ENCODE measurements at places on chromosomes 2 and 18. TPM values are rescaled to one million over a fixed set of nuclear protein-coding genes. Genes with fewer than 3 reads are reported as not detected.

- no peak for DNase-seq
- H3K27me3 ChIP-seq = no peaks in the 10 kb centered on the region
- no peak overlapping the region for H3K27ac ChIP-seq
- H3K4me1 ChIP-seq = peaks cover 21% of the 10 kb centered on the region
- H3K4me3 ChIP-seq = no peak overlapping the region
- H3K36me3 ChIP-seq = no peaks in the 10 kb centered on the region
Measured at GRCh38 chr2:219517954-219518778, 3.9 kb downstream of the ASIC4 start.

DNA sequence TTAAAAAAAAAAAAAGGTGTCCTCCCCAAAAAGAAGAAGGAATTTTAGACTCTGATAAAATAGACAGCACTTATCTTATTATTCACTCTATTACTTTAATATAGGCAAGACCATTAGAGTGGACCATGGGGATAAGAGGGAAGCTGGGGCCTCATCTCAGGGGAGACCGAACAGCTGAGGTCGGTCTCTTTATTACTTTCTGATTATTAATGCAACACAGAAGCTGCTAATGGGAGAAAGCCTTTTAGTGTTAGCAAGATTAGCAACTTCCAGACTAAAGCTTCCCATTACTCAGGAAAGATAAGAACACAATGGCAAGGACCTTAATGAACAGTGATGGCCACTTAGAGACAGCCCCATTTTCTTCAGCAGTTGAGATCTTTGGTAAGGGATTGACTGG lies 135.5 kb downstream of the TMEFF2 start:
- H3K4me3 ChIP-seq = no peak overlapping the region
- no peak for DNase-seq
- no peaks in the 10 kb centered on the region for H3K4me1 ChIP-seq
- no peaks in the 10 kb centered on the region for H3K36me3 ChIP-seq
- H3K27ac ChIP-seq = no peak overlapping the region

- no peak for DNase-seq
- no peaks in the 10 kb centered on the region for H3K4me1 ChIP-seq
- no peaks in the 10 kb centered on the region for H3K36me3 ChIP-seq
- no peaks in the 10 kb centered on the region for H3K27me3 ChIP-seq
- H3K27ac ChIP-seq = no peak overlapping the region
Measured at GRCh38 chr2:22217881-22218280, 1094.1 kb downstream of the TDRD15 start.

- H3K4me3 ChIP-seq = no peak overlapping the region
- no peak overlapping the region for H3K27ac ChIP-seq
- DNase-seq = no peak
- peaks cover 24% of the 10 kb centered on the region for H3K4me1 ChIP-seq
- H3K36me3 ChIP-seq = no peaks in the 10 kb centered on the region
- no peaks in the 10 kb centered on the region for H3K27me3 ChIP-seq
Measured at GRCh38 chr2:28432362-28432761, 39.7 kb downstream of the FOSL2 start.

GRCh38 chr2:217099561-217099960 lies 239.7 kb upstream of the TNP1 start:
- no peaks in the 10 kb centered on the region for H3K27me3 ChIP-seq
- no peak for DNase-seq
- H3K36me3 ChIP-seq = no peaks in the 10 kb centered on the region
- H3K27ac ChIP-seq = no peak overlapping the region

GRCh38 chr2:203533676-203534591 lies 1.2 kb downstream of the RAPH1 start:
- no peak for DNase-seq
- no peaks in the 10 kb centered on the region for H3K27me3 ChIP-seq
- H3K4me3 ChIP-seq = peak overlapping the region; percentile 84
- H3K4me1 ChIP-seq = peaks cover 4% of the 10 kb centered on the region
- peak overlapping the region; percentile 36 for H3K27ac ChIP-seq
- H3K36me3 ChIP-seq = no peaks in the 10 kb centered on the region

- H3K27ac ChIP-seq = peak overlapping the region; percentile 41
- H3K4me1 ChIP-seq = peaks cover 6% of the 10 kb centered on the region
- no peak for DNase-seq
- no peaks in the 10 kb centered on the region for H3K27me3 ChIP-seq
Measured at GRCh38 chr2:32788114-32788513, 158.6 kb upstream of the LTBP1 start.

DNA sequence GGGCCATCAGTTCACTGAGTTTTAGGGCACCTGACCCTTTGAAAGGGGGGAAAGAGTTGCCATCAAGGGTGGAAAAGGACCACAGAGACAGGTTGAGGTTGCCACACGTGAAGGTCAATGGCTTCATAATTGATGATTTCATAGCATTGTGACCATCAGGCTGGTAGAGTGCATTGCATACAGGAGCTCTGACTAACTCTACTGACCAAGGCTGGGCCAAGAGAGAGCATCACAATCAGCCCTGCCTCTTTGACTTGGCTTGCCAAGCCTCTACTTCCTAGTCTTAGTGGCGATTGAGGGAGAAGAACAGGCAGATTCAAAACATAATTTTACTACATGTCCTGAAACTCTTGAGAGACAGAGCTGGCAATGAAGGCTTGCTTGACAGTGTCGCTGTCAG lies 5.8 kb upstream of the TNP1 start:
- H3K36me3 ChIP-seq = no peaks in the 10 kb centered on the region
- peaks cover 5% of the 10 kb centered on the region for H3K4me1 ChIP-seq
- no peaks in the 10 kb centered on the region for H3K27me3 ChIP-seq
- no peak for DNase-seq

DNA sequence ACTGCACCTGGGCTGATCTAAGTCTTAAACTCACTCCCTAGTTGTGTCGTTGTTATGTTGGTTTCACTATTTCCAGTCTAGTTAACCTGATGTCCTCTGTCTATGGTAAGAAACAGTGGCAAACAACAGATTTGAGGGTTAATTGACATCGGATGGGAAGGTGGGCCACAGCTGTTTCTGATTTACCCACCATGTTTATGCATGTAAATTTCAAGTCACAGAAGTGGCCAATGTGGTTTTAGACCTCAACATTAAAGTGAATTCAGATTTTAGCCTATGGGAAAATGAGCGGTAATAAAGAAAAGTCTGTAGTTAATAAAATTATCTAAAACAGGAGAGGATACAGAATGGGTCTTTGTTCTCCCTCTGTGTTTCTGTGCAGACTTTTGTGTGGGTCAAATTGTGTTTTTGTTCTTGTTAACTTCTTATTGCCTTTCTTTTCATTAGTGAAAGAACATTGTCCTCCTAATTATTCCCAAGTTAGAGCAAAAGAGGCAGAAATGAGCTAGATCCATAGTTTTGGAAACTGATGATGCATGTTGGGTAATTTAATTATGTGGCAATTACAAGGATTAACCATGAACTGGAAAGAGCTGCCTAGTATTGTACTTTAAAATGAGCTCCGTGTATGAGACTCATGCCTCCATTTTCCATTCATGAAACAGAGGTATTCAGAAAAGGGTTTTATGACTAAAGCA lies 83.2 kb downstream of the LAMA3 start:
- H3K4me1 ChIP-seq = no peaks in the 10 kb centered on the region
- no peak overlapping the region for H3K27ac ChIP-seq
- no peak for DNase-seq
- H3K27me3 ChIP-seq = no peaks in the 10 kb centered on the region
- no peak overlapping the region for H3K4me3 ChIP-seq
- no peaks in the 10 kb centered on the region for H3K36me3 ChIP-seq

GRCh38 chr2:166900700-166901099 lies 12.4 kb downstream of the XIRP2 start:
- no peaks in the 10 kb centered on the region for H3K4me1 ChIP-seq
- H3K4me3 ChIP-seq = no peak overlapping the region
- H3K36me3 ChIP-seq = no peaks in the 10 kb centered on the region
- no peak for DNase-seq

The MARCHF4 gene
- not detected for total RNA-seq

DNA sequence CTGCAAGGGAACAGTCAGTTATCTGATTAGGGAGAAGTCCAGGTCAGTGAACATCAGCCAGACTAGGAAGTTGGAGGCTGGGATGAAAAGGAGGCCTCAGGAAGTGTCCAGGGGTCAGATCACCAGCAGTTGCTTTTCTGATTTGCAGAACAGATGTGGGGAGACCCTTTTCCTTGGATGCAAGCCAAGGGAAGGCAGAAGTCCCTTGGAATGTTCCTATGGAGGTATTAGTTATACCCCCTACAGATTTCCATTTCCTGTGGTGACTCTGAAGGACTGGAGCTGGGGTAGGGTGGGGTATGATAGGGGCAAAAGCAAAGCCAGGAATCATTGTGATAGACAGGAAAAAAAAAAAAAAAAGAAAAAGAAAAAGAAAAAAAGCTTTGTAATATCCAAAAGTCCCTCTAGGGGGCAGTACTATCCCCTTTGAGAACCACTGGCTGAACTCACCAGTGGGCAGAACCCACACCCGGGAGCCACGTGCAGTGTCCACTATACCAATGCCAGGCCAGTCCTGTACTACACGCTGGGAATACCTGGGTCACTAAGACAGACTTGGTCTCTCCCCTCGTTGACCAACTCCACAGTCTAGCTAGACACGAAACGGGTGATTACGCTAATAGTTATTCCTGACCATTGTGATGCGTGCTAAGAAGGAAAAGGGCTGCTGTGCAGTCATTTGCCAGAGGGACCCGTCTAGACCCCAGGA lies 7.4 kb downstream of the DYSF start:
- no peak overlapping the region for H3K4me3 ChIP-seq
- no peaks in the 10 kb centered on the region for H3K27me3 ChIP-seq
- peaks cover 11% of the 10 kb centered on the region for H3K4me1 ChIP-seq
- peak; percentile 24 for DNase-seq
- H3K27ac ChIP-seq = no peak overlapping the region

DNA sequence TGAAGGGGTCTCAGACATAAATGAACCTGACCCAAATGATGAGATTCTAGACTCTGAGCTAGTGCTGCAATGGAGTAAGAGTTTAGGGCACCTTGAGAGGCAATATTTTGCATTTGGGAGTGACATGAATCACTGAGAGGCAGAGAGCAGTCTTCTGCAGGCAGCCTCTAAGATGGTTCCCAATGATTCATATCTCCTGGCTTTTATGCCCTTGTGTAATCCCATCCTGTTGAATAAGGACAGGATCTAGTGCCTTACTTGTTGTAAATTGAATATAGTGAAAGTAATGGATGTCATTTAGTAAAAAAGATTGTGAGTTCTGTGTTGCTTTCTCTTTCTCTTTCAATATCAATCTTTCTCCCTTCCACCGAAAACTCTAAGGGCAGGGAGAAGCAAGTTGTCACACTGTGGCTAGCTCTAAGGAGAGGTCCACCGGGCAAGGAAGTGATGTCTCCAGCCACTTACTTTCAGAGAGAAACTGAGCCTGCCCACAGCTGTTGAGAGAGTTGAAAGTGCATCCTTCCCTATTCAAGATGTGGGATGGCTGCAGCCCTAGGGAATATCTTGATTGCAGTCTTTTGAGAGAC lies 144.7 kb downstream of the TRIB2 start:
- no peaks in the 10 kb centered on the region for H3K36me3 ChIP-seq
- DNase-seq = no peak
- H3K4me1 ChIP-seq = no peaks in the 10 kb centered on the region
- H3K27me3 ChIP-seq = no peaks in the 10 kb centered on the region
- no peak overlapping the region for H3K4me3 ChIP-seq
- no peak overlapping the region for H3K27ac ChIP-seq

The SLC8A1 gene
- total RNA-seq = 0.21 TPM

GRCh38 chr2:221924576-221924975 lies 352.5 kb upstream of the EPHA4 start:
- no peak overlapping the region for H3K4me3 ChIP-seq
- H3K27ac ChIP-seq = no peak overlapping the region

The RBBP8 gene
- 44.4 TPM for total RNA-seq

- H3K4me1 ChIP-seq = no peaks in the 10 kb centered on the region
- H3K27me3 ChIP-seq = no peaks in the 10 kb centered on the region
- no peak for DNase-seq
- no peak overlapping the region for H3K4me3 ChIP-seq
Measured at GRCh38 chr2:150350500-150350899, 137.0 kb downstream of the RND3 start.

- DNase-seq = no peak
- H3K4me3 ChIP-seq = no peak overlapping the region
- H3K36me3 ChIP-seq = no peaks in the 10 kb centered on the region
- H3K4me1 ChIP-seq = no peaks in the 10 kb centered on the region
- H3K27ac ChIP-seq = no peak overlapping the region
- H3K27me3 ChIP-seq = no peaks in the 10 kb centered on the region
Measured at GRCh38 chr2:197606180-197606579, 69.2 kb downstream of the RFTN2 start.

DNA sequence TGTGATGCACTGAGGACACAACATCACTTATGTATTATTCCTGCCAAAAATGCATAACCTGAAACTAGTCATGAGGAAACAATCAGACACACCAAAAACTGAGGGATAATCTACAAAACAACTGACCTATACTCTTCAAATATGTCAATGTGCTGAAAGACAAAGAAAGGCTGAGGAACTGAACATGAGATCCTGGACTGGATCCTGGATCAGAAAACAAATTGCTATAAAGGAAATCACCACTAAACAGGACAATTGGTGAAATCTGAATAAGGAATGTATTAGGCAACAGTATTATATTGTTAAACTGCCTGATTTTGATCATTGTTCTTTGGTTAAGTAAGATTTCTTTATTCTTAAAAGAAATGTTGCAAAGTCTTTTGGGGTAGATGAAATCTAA lies 28.8 kb downstream of the CUL3 start:
- no peak overlapping the region for H3K4me3 ChIP-seq
- no peak for DNase-seq
- H3K4me1 ChIP-seq = no peaks in the 10 kb centered on the region
- H3K36me3 ChIP-seq = no peaks in the 10 kb centered on the region
- no peak overlapping the region for H3K27ac ChIP-seq

The CYP1B1 gene
- total RNA-seq = 1.8 TPM

- H3K4me3 ChIP-seq = no peak overlapping the region
- H3K36me3 ChIP-seq = peaks cover 2% of the 10 kb centered on the region
- DNase-seq = no peak
- no peak overlapping the region for H3K27ac ChIP-seq
Measured at GRCh38 chr2:47006374-47007222, 91.0 kb upstream of the MCFD2 start.

The RNF152 gene
- total RNA-seq = 2.1 TPM

The NOP58 gene
- 147 TPM for total RNA-seq

The LBX2 gene
- 11.4 TPM for total RNA-seq

GRCh38 chr18:54351186-54351585 lies 6.5 kb downstream of the STARD6 start:
- no peaks in the 10 kb centered on the region for H3K36me3 ChIP-seq
- no peaks in the 10 kb centered on the region for H3K4me1 ChIP-seq
- H3K27me3 ChIP-seq = no peaks in the 10 kb centered on the region
- no peak overlapping the region for H3K4me3 ChIP-seq
- no peak for DNase-seq
- H3K27ac ChIP-seq = no peak overlapping the region

GRCh38 chr2:227576110-227576509 lies 22.6 kb upstream of the SCYGR2 start:
- H3K27ac ChIP-seq = no peak overlapping the region
- DNase-seq = no peak
- no peak overlapping the region for H3K4me3 ChIP-seq
- H3K27me3 ChIP-seq = no peaks in the 10 kb centered on the region

GRCh38 chr2:171315781-171316180 lies 118.0 kb downstream of the METTL8 start:
- no peak overlapping the region for H3K27ac ChIP-seq
- no peak overlapping the region for H3K4me3 ChIP-seq
- H3K4me1 ChIP-seq = no peaks in the 10 kb centered on the region
- no peaks in the 10 kb centered on the region for H3K36me3 ChIP-seq
- H3K27me3 ChIP-seq = no peaks in the 10 kb centered on the region
- no peak for DNase-seq

GRCh38 chr2:46066116-46066515 lies 231.1 kb upstream of the EPAS1 start:
- H3K27ac ChIP-seq = peak overlapping the region; percentile 57
- H3K27me3 ChIP-seq = no peaks in the 10 kb centered on the region
- H3K36me3 ChIP-seq = no peaks in the 10 kb centered on the region
- peaks cover 28% of the 10 kb centered on the region for H3K4me1 ChIP-seq

The FMNL2 gene
- total RNA-seq = 38.0 TPM
